ENCODE measurements at places on chromosomes 4 and X.

GRCh38 chrX:73922856-73923455 is 360.0 kb downstream of the CHIC1 start:
- DNase-seq, result no peak

- DNase-seq, result no peak
These were observed 480.5 kb upstream of the FSTL5 start for GRCh38 chr4:162644346-162644745.

DNA sequence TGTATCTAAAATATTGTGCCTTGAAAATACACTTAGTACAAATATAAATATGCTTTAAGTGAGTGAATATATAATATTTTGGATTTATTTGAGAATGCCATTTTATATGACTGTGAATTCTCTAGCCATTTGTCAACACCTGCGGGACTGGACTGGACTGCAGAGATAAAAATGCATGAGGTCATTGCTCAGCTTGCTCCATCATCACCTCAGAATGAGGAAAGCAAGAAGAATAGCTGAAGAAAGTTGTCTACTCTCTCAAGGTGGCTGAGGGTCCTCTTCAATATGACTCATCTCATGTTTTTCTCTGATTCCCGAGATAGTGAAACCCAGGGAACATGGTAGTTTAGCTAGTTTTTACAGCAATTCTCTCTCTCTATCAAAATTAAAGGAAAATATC is 732.5 kb upstream of the AGA start:
- DNase-seq, result no peak

- DNase-seq, result no peak
These were observed 157.8 kb upstream of the TTC29 start for GRCh38 chr4:147103403-147103946.

DNA sequence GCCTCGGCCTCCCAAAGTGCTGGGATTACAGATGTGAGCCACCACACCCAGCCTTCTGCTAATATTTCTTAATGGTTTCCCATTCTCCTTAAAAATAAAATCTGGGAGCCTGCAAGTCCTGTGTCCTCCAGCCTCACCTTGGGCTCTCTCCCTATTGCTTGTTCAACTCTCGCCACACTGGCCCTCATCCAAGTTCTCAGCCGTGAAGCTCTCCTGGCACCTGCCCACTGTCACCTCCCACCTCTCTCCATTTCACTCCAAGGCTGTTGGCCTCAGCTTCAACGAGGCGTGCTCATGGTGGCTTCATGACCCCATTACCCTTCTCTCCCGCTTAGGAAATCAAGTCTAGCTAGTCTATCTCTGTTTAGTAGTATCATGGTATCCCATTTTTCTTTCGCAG is 9.5 kb upstream of the ETNPPL start:
- DNase-seq, result no peak

- peak; percentile 56 for DNase-seq
These were observed 38.5 kb upstream of the TAPT1 start for GRCh38 chr4:16264798-16265197.

DNA sequence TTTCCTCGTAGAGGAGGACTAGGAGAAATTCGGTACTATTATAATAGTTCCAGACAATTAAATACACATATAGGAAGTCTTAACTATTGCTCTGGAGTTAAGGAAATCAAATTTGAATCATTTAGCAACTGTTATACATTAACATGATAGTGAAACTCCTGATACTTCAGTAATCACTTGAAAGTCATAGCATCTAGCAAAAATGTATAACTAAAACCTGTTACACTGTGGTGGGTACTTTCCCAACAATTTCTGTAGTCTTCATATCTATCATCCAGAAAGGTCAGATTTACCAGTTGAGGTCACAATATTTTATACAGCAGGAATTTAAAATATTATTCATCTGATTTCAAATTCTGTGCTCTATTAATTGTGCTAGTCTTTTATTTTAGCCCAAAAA is 669.6 kb upstream of the PCDH10 start:
- no peak for DNase-seq

DNA sequence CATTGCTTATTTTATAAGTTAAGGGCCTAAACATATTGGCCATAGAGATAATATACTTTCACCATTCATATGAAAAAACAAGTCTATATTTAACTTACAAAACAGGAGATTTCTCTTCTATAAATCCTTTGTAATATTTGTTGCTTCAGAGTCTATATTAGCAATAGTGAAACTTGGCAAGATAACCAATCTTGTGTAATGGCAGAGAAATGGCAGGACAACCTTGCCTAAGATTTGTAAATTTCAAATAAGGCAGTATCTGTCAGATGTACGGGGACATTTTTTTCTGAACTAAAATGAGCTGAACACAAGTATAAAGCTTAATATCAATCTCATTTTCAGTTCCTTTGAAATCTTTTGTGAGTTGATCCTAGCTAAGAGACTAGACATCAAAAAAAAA is 17.8 kb upstream of the CPEB2 start:
- no peak for DNase-seq

- no peak for DNase-seq
These were observed 32.2 kb downstream of the PLS3 start for GRCh38 chrX:115592997-115593734.
